ENCODE measurements at places on chromosomes 11 and 22.

- DNase-seq = no peak
Observed at GRCh38 chr11:102186551-102187191, 76.4 kb downstream of the YAP1 start.

DNA sequence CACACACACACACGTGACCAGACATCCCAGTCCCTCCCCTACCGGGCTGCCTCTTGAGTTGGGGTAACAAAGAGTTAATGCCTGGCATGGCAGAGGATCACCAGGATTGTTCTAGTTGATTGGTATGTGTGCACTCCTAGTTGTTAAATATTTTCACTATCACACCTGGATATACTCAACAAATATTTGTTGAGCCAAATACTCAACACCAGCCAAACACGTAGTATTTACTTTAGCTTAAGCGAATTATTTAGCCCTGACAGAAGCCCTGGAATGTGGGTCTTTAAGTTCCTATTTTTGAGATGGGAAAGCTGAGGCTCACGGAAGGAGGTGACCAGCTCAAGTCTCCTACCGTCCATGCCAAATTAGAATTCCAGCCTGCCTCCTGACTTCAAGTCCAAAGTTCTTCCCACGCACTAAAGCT lies 10.5 kb downstream of the CD3E start:
- DNase-seq = no peak

GRCh38 chr11:106879832-106880546 lies 138.3 kb downstream of the GUCY1A2 start:
- DNase-seq = no peak

DNA sequence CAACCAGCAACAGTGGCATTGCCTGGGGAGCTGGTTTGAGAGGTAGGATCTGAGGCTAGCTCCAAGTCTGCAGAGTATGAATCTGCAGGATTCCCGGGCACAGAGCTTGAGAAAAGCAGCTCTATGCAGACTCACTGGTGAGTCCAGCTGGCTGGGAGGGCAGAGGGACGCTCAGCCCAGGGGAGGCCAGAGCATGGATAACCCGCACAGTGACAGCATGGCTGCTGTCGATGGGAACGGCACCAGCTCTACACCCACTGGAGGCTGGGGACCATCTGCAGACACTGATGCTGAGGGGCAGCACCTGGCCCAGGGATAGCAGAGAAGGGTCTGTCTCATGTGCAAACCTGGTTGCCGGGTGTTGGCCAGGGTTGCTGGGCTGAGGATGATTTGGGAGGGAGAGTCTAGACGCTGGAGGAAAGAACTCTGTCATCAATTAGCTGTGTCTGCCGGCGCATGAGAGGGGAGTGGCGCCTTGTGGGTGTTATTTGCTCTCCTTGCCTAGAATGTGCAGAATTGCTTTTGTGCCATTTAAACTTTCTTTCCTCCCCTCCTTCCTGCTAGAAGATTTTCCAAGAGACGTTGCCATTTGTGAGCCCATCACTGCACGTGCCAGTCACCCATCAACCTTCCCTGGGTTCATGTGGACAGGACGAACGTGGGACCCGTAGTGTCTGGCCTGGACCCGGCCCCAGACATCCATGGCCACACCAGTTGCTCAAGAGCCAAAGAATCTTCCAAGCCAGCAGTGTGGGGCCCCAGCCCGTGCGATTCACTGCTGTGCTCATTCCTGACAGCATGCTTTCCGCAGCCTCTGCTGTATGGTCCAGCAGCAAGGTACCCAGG lies 19.1 kb upstream of the LINC01488 start:
- no peak for DNase-seq

DNA sequence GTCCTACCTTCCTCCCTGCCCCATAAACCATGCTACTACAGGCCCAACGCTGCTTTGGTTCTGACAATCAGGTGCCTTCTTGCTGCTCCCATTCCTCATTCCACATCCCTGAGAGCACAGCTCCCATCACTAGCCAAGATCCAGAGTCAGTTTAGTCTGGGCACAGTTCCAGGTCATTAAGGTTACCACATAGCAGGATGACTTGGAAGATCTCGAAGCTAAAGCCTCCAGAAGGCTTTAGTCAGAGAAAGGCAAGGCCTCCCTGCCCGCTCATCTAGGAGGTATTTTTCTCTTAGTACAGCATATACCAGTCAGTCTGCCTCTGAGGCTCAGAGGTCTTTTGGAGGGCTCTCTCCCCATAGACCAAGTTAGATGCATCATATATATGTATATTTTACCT lies 30.3 kb downstream of the TRIM66 start:
- DNase-seq = no peak

DNA sequence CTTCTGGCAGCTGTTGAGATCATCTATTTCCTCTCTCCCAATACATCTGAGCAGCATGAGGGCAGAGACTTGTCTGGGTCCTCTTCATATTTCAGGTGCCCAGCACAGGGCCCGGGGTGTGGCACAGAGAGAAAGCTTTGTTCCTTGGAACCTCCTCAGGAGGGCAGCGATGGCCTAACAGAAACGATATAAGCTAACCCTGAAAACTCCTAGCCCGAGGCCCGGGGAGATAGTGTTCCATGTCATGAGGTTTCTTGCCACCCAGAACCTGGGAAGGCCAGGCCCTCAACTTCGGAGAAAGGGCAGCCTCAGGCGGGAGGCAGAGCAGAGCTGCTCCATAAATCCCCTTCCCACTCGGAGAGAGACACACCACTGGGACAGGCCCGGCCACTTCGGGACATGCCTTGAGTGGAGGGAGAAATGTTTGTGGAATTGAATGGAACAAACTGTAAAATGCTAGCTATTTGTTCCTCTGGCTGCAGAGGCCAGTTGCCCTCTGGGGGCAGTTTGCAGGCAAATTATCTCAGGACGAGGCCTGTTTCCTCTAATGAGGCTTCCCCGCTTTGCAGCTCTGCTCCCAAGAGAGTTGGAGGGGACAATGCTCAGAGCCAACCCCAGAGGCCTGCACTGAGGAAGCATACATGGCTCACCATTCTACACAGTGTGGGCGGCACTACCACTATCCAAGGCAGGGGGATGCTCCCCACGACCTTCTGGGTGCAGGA lies 11.6 kb downstream of the ARRB1 start:
- DNase-seq = no peak

DNA sequence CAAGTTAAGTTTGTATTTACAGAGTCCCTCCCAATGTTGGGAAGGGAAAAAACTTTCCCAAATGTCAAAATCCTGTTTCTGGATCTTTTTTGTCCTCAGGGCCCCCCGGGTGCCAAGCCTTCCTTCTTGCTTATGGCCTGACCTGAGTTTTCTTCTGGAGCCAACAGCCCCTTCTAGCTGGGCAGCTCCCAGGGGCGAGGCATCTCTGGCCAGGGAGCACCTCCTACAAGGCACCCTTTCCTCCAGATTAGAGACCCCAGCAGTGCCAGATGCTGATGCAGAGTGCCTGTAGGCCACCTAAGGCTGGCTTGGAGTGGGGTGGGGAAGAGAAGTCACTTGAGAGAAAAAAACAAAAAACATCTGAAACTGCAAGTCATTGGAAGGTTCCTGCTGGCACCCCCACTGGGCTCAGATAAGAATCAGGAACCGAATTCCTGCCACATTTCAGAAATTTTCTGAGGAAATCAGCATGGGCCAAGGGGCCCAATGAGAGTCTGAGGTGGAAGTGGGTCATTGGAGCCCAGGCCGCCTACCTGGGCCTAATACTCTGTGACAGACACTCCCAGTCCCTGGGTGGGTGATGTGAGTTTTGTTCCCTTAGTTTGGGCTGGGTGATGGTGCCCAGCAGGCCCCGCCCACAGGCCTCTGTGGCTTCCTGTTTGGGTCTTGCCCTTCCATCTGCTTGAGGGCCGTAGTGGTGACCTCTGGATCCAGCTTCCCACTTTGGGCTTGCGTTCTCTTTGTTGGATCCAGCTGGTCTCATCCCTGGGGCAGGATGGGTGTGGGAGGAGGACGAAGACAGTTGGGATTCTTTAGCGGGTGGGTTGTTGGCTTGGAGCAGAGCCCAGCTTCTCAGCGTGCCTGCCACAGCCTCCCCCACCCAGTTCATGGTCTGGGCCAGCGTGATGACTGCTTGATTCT lies 40.6 kb downstream of the PARVA start:
- DNase-seq = no peak

DNA sequence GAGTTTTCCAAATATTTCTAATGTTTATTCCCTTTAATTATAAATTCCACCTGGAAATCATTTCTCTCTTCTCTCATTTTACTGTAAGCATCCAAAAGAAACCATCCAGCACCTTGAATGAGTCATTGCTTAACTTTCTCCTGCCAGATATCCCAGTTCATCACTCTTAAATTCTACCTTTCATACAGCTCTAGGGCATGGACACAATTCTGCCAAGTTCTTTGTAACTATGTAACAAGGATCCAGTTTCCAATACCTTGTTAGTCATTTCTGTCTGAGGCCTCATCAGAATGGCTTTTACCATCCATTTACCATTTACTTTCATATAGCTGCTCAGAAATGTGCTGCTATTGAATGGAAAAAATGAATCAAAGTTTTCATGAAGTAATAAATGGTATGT lies 455.4 kb upstream of the TENM4 start:
- no peak for DNase-seq

GRCh38 chr22:32677876-32678275 lies 123.6 kb upstream of the TIMP3 start:
- no peak for DNase-seq

GRCh38 chr11:43072096-43072495 lies 239.7 kb upstream of the API5 start:
- no peak for DNase-seq

DNA sequence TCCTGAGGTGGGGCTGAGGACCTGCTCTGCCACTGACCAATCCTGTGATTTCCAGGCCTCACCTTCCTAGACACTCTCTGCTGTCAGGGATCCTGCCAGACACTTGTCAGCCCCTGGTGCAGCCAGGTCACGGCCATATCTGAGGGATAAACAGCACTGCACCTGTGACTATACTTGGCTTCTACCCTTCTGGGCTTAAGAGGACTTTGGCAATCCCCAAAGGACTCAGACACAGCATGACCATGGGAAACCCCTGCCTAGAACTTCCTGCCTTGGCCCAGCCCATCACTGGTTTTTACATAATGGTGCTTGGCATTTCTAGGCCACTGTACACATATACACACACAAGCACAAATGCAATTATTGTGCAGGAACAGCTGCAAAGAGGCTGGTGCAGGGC lies 11.6 kb upstream of the OLFML1 start:
- DNase-seq = no peak

DNA sequence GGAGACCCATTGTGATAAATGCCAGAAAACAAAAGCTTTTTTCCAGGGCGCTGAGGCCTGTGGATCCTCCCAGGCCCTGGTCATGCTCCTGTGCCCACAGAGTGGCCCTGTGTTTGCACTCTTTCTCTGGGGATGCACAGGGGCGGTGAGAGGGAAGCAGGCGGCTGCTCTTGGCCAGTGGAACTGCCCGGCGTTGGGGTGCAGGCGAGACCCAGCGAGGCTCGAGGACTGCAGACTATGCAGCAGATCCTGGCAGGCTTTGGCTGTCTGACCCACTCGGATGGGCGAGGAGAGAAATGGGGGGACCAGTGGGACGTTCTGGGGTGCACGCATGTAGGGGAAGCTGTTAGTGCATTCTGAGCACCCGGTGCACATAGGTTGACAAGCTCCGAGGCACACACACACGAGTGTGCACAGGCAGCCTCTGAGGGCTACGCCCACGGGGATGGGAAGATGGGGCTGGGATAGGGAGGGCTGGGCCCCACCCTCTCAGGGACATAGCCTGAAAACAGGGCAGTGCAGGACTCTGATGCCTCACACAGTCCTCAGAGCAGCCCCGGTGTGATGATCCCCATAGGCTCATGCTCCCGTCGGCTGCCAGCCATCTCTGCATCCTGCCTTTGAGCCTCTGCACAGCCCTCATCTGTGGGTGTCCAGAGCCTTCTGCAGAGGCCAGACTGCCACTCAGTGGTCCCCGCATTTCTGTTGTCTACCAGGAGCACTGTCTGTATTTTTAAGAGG lies 1233.5 kb downstream of the BRD1 start:
- no peak for DNase-seq

DNA sequence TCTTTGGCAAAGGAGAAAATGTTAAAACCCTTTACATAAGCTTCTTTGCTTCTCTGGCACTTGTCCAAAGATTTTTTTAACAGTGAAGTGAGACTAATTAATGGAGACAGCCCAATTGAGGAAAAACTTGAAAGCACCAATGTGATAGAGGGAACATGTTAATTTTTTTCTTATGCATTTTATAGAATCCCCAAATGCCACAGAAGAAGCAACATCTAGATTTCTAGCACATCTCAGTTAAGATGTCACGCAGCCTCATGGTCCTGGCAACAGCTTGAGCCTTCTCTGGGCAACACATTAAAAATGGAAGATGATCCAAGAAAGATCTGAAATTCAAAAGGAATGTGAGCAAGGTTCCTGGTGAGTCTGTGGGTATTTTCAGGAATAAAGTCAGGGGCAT lies 48.5 kb downstream of the PACSIN2 start:
- DNase-seq = no peak

DNA sequence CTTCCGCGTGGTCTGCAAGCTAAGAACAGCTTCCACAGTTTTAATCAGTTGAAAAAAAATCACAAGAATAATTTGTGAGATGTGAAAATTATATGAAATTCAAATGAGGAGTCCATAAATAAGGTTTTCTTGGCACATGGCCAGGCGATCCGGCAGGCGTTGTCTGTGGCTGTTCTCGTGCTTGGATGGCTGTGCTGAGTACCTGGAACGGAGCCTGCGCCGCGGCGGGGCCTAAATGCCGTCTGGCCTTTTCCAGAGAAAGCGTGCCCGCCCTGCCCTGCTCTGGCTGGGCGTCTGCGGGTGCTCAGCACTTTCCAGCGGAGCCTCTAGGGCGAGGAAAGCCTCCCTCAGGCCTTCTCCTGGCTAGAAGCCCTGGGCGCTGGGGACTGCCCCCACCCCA lies 41.8 kb downstream of the OSBPL5 start:
- peak; percentile 18 for DNase-seq

GRCh38 chr22:44459041-44459440 lies 39.0 kb downstream of the RTL6 start:
- no peak for DNase-seq

GRCh38 chr11:83976086-83976485 lies 689.9 kb upstream of the CCDC90B start:
- DNase-seq = no peak

GRCh38 chr11:94735907-94736306 lies 32.2 kb upstream of the AMOTL1 start:
- DNase-seq = no peak

- DNase-seq = no peak
Observed at GRCh38 chr11:102986815-102987214, 31.3 kb upstream of the MMP13 start.

- DNase-seq = no peak
Observed at GRCh38 chr11:118397448-118397847, 4.0 kb upstream of the ATP5MG start.

- no peak for DNase-seq
Observed at GRCh38 chr11:79627281-79627680, 186.5 kb upstream of the TENM4 start.

GRCh38 chr11:79418241-79418640 lies 22.6 kb downstream of the TENM4 start:
- DNase-seq = no peak

- DNase-seq = no peak
Observed at GRCh38 chr11:12052676-12053605, 44.5 kb upstream of the DKK3 start.

Measured in NCI-H2107 (cell line).